AG08395 (cell line): ENCODE measurements at places on chromosomes 11 and 22.

DNA sequence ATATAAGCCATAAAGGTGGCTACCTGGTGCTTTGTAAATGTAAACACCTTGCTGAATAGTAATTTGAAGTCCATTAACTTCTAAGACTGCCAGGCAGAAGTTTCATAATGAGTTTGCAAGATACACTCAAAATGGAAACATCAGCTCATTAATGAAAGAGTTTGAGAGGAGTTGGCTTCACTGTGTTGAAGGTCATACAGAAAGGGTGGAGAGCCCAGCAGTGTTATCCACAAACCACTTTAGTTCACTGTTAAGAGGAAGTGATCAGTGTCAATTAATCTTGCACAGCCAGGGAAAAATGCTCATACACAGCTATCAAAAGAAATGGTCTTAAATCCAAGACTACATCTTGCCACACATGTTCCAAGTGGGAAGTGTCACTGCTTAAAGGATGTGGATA lies 689.4 kb downstream of the JRKL start:
- no peak for DNase-seq

GRCh38 chr22:37940698-37941376 lies 12.6 kb downstream of the C22orf23 start:
- no peak for DNase-seq

DNA sequence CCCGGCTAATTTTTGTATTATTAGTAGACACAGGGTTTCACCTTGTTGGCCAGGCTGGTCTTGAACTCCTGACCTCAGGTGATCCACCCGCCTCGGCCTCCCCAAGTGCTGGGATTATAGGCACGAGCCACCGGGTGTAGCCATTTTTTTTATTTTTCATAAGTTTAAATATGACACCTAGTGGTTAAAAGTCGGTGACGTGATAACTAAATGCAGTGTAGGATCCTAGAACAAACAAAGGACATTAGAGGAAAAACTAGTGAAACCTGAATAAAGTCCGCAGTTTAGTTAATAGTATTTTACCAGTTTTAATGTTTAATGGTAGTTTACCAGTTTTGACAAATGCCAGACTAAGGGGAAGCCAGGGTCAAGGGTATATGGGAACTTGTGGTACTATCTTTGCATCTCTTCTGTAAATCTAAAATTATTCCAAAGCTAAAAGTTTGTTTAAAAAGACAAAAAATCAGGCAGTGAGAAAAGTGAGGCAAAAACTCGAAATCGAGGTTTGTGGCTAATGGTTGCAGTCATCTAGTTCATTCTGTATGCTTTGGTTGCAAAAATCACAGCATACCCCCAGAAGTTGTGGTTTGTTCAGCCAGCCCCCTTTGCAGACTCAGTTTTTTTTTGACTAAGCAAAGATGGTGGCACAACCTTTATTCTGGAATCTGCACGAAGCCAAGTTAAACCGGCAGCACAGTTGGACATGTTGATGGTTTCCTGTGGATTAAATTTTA lies 29.6 kb downstream of the TOM1 start:
- no peak for DNase-seq

- DNase-seq: no peak
Measured at GRCh38 chr11:124829986-124830385, 29.8 kb upstream of the MSANTD2 start.

DNA sequence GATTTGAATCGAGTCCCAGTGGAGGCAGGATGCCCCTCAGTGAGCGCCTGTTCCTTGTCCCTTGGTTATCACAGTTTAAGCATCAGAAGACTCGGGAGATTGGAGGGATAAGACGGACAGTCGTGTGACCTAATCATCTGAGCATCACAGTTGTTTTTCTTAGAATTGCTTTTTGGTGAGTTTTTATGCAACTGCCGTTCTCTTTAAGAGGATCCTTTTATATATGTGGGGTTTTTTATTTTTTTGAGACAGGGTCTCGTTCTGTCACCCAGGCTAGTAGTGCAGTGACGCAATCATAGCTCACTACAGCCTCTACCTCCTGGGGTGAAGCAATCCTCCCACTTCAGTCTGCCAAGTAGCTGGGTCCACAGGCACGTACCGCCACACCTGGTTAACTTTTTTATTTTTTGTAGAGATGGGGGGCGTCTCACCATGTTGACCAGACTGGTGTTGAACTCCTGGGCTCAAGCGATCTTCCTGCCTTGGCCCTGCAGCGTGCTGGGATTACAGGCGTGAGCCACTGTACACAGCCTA lies 16.5 kb downstream of the NUP50 start:
- no peak for DNase-seq

GRCh38 chr22:24512043-24512442 lies 16.9 kb downstream of the UPB1 start:
- DNase-seq: no peak

DNA sequence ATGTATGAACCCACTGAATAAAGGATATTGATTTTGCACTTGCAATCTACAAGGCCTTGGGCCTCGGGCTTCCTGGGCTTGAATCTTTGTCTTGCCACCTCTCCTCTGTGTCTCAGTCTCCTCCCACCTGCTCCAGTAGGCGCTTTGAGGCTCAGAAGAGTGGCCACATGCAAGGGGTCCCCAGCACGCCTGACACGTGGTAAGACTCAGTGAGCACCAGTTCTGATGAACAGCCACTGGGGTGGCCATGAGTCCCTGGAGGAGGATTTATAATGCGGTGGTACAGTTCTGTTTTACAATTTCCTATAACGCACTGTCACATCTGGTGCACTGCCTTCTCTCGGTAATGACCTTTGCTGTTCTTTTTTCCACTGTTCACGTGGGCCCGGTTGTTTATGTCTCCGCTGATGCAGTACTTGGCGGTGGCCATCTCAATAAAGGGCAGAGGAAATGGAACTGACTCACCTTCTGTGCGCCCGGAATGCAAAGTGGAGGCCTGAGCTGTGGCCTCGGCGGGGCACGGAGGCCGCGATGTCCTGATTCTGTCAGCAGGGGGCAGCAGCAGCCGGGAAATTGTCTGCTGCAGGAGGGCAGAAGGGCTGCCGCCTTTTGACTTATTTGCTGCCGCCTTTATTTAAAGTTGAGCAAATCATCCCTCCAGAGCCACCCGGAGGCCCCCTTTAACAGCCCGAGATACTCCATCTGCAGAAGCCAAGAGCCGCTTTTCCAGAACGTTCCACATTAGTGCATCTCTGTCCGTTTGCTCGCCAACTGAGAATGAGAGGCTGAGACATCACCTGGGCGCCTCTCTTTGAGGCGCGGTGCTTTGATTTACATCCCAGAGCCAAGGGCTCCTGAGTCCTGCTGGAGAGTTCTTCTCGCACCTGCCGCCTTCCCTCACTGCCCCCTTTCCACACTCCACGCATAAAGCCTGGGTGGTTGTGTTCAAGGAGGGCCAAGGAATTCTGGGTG lies 6.0 kb upstream of the IFT27 start:
- DNase-seq: peak; percentile 92

- DNase-seq: no peak
Measured at GRCh38 chr11:70916351-70916750, 336.0 kb downstream of the SHANK2 start.

DNA sequence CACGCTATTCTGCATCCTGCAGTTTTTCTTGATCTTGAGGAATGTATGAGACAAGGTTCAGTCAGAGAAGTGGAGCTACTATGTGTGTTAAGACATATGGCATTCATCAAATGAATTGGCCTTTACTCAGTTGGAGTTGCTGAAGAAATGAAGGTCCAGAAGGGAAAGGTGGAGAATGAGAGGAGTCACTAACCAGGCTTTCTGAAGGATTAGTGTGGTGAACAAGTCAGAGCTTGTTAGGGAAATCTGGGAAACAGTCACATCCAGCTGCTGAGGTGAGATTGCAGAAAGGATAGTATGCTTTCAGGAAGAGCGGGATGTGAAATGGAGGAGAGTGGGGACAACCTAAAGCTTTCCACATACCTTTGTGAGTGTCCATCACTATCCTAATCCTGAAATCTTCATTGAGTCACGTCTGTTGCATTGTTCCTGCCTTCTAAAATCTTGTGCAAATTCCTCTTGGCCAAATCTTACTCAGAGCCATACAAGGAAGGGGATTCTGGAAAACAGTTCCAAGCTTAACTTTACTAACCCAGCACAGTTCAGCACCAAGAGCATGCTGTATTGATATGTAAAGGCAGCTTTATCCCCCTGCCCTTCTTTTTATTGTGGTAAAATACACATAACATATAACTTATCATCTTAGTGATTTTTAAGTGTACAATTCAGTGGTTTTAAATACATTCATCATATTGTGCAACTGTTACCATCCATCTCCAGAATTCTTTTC lies 11.4 kb upstream of the PITPNB start:
- no peak for DNase-seq

DNA sequence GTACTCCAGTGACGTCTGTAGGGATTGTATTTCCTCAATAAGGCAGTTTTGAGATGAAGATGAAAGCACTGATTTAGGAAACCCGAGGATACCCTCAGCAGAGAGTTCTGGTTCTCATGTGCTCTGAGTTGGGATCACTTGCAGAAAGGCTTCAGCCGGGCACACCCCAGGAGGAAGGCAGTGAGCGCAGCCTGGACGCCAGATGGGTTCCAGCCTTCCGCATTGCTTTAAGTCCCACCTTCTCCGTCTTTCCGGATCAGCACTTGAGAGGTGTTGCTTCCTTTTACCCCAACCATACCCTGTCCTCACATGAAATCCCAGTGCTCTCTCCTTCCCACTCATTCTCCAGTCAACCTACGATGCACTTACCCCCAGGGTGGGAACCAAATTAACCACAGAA lies 239.5 kb upstream of the CADM1 start:
- DNase-seq: no peak

DNA sequence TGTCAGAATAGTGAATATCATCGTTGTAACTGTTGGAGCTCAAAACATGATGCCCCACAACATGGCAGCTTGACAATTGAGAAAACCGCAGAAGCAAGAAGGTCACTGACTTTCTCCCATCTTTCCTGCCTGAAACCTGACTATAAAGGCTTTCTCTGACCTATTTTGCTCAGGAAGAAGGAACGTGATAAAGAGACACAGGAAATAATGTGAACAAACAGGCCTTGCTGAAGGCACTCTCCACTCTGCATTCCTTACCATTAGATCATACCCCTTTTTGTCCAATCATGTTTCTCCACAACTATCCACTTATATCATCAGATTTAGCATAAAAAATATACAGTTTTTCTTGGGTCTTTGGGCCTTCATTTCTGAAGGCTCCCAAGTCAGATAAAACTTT lies 916.8 kb downstream of the METTL15 start:
- no peak for DNase-seq

DNA sequence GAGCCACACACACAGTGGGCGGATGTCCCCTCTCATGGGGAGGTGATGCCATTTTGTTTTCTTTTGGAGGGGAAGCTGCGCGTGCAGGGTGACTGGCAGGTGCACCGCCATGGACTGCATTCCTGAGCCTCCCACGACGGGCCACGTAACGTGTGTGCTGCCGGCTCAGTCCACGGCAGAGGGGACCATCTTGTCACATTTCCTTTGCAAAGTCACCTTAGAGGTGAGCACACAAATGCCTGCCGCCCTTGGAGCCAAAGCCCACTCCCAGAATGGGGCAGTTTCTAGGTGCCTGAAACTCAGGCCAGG lies 262.5 kb downstream of the CTTN start:
- DNase-seq: no peak

DNA sequence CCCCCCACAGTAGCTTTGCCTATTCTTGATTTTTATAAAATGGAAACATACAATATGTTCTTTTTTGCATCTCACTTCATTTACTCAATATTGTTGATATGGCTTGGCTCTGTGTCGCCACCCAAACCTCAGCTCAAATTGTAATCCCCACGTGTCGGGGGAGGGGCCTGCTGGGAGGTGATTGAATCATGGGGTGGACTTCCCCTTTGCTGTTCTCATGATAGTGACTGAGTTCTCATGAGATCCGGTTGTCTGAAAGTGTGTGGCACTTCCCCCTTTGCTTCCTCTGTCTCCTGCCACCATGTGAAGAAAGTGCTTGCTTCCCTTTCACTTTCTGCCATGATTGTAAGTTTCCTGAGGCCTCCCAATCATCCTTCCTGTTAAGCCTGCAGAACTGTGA lies 431.3 kb downstream of the MN1 start:
- no peak for DNase-seq

GRCh38 chr11:44759743-44760476 lies 33.1 kb downstream of the TSPAN18 start:
- no peak for DNase-seq

GRCh38 chr11:120792306-120792705 lies 231.6 kb upstream of the TBCEL start:
- no peak for DNase-seq

GRCh38 chr22:27073601-27074425 lies 416.4 kb downstream of the MIAT start:
- DNase-seq: no peak

GRCh38 chr11:2730272-2731129 lies 30.7 kb upstream of the KCNQ1OT1 start:
- no peak for DNase-seq

GRCh38 chr11:128375961-128376360 lies 211.4 kb downstream of the ETS1 start:
- no peak for DNase-seq

DNA sequence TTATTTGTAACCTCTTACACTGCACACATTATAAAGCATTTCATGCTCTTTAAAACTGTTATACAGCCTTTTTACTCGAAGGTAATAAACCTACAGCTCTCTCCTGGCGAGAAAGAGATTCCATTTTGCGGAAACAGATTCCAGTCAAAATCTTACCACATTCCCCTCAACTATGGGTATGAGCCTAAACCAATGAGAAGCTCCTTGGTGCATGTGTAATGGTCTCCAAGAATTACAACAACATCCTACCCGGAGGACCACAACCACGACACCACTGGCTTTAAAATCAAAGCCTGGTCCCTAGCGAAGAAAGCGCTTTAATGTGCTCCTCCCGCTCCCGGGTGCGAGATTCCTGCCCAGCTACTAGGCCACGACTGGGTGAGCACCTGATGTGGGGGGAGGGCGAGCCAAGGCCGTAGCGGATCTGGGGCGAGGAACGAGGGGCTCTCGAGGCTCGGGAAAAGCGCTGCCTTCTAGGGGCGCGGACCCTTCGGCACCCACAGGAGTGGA lies 821 bp downstream of the CELF1 start:
- DNase-seq: peak; percentile 39

GRCh38 chr22:38317995-38318715 lies 922 bp upstream of the CSNK1E start:
- DNase-seq: peak; percentile 95

DNA sequence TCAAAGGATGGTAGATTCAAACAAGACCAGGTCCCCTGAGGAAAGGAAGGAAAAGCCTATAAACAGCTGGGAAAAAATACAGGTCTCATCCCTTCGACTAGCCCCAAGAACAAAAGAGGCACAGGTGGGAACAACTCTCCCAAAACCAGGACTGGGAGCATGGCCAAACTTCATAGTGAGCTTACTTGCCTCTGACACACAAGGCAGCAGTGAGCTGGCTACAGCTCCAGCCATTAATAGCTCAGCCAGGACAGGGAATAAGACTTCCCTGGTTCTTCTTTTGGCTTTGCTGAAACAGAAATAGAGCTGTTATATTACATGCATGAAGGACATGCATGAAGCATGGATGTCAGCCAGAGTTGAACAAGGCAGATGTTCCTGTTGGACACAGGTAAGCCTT lies at the start of gene OR10A2:
Gene OR10A2 (plus strand): TSS at position 97 of the 400 bp plus-strand sequence. CDS start 6,698 bp downstream, outside the sequence.
- no peak for DNase-seq
